CD4-positive, alpha-beta T cell treated with Interleukin-17A for 4 hours (primary cell): ENCODE measurements at places on chromosomes 7 and 10.
A peak's percentile ranks its signal among the peaks of the same experiment; 100 is the strongest.

DNA sequence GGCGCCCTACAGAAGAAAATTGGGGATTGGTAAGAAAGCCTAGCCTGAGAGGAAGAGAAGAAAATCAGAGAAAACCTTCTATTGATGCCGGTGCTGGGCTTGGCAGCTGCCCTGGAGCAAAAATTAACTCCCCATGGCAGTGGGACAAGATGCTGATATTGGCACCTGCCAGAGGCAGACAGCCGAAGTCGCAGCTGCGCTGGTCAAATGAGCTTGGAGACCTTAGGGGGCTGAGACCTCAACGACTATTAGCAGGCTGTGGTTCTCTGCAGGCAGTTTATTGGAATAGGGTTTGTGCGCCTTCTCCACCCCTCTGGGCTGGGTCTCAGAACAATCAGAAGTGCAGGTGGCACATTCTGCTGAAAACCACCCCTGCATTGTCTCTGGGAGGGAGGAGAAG is 213.7 kb downstream of the GFRA1 start:
- no peak for DNase-seq

- no peak for DNase-seq
Observed at GRCh38 chr10:122348512-122348911, 26.0 kb upstream of the PLEKHA1 start.

- DNase-seq, result no peak
Observed at GRCh38 chr7:111987115-111987826, 218.9 kb downstream of the DOCK4 start.

DNA sequence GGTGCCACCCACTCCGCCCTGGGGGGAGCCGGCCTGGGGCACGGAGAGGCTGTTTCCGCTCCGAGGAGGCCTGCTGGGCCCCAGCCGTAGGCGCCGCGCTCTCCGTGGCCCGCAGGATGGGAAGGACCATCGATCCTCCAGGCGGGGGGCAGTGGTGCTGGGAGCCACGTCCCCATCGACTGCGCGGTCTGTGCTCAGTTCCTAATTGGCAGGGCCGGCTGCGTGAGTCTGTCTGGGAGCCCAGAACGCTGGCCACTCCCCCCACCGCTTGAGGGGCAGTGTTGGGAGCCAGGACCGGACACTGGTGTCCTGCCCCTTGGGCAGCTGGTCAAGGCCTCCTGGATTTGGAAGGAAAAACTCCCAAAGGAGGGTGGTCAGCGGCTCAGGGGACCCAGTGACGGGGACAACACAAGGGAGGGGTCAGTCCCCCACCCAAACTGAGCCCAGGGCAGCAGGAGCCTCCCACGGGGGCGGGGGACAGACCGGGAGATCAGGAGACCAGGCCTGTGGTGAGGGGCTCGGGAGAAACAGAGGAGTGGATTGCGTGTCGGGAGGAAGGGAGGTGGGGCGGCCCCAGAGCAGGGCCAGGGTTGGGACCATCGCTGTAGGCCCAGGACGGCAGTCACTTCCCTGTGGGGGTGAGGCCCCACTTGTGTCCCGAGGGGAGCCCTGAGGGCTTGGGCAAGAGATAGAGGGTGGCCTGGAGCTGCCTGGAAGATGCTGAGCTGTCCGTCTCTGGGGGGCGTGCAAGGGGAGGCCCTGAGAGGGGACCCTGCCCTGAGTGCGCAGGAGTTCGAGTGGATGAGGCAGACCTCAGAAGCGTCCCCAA is 89.0 kb downstream of the UNCX start:
- no peak for DNase-seq

DNA sequence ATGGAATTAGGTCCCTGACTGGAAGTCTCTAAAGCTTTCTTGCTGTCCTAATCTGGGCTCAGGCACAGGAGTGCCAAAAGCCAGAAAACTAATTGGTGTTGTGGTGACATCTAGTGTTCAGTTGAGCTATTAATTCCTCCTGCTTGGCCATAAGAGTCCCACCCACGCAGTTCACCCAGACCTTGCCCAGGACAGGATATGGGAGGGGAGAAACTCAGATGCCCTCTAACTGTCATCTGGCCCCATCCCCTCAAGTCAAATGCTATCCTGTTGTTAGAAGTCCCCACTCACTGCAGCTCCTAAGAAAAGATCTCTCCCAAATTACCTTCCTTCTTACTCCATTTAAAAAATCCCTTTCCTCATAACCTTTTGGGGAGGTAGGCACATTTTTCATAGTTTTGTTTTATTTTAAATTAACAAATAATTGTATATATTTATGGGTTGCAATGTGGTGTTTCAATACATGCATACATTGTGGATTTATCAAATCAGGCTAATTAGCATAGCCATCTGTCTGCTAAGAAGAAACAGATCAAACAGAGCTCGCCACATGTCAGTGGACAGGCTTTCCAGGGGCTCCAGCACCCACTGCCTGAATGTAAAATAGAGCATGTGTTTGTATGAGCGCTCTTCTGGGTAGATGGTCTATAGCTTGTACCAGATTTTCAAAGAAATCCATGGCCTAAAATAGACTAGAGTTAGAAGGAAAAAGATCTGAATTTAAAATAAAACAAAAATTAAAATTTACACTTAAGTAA is 84.0 kb downstream of the GSAP start:
- DNase-seq, result peak; percentile 46

DNA sequence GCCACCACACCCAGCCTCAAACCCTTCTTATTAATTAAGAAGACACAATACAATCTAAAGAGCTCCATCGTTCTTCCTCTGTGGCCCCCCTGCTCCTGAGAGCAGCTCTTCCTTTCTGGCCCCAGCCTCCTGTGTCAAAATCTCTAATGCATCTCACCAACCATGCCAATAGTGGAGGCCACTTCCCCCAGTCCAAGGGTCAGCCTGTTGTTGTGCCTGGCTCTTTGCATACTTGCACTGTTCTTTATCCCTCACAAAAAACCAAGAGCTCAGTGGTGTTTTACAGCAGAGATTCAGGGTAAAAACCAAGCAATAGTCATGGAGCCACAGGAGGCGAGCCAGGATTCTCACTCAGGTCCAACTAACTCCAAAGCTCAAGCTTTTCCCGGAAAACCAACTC is 190.2 kb downstream of the GFRA1 start:
- no peak for DNase-seq

DNA sequence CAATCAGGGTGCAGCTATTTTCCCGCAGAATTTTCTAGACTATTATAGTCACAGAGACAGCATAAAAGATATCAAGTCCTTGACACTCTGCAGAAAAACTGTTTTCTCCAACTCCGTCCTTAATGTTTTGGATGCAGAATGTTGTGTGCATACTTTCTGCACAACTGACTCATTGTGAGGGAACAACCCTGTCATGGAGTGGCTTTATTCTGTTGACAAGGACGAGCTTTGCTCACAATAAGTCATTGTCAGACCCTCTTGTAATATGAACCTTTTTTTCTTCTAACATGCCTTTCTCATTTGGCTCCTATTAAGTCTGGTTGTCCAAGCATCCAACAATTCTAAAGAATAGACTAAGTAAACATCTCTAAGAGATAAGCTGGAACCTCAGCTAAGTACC is 17.3 kb downstream of the ABCB4 start:
- no peak for DNase-seq

DNA sequence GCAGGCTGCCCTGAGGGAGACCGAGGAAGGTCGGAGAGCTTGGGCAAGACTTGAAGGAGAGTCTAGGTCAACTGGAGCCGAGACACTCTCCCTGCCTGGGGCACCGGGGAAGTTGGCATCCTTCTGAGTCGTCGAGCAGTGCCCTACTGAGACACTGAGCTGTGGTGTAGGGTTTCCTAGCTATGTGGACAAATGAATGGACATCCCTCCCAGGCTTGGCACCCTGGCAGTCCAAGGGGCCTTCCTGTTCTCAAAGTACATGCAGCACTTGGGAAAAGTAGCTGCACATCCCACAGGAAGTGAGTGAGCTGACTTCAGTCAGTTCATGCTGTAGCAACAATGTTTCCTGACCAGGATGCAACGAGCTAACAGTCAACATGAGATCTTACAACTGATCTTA is 57.2 kb upstream of the INPP5A start:
- DNase-seq, result no peak

DNA sequence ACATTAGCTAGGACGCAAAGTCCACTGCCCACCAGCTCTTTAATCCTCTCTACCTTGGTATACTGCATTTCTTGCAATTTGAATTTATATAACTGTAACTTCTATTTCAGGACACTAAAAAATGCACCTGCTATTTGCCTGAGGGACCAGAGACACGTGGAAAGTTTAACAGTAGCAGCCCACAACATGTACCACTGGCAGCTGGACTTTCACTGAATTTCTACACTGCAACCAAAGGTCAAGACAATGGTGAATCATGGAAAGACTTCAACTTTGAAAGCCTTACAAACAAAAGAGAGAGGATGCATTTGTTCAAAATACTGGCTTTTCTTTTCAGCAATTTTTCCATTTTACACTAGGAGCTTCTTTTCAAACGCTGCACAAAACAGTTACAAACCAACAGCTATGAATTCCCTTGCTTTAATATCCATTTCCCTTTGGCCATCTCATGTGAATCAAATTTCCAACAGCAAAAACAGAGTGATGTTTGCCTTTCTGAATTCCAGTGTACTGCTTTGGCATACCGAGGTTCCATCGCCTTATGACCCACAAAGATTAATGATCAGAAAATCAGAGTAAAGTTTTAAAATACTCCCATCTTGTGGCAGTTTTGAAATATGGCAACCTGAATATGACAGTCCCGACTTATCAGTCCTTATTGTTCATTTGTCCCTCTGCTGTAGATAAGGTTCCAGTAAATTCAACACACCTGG is 29.9 kb upstream of the HNRNPH3 start:
- no peak for DNase-seq

DNA sequence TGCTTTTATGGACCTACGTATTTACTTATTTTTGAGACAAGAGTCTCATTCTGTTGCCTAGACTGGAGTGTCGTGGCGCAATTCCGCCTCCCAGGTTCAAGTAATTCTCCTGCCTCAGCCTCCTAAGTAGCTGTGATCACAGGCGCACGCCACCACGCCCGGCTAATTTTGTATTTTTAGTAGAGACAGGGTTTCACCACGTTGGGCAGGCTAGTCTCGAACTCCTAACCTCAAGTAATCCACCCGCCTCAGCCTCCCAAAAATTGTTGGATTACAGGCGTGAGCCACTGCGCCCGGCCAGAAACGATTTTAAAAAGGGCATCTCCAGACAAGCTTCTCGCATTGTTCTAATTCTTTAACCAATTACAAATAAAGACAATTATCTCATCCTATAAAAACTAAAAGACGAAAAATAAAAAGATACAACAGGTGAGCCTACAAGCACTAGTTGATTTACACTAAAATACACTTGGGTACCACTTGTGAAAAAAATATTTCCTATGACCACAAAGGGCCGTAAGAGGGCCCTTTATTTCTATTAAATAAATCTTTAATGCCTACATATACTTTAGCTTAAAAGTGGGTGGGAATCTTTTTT is 2.4 kb downstream of the TRA2A start:
- no peak for DNase-seq

- no peak for DNase-seq
Observed at GRCh38 chr7:94618126-94618525, 37.8 kb downstream of the SGCE start.

GRCh38 chr10:4131407-4132215 is 346.6 kb upstream of the KLF6 start:
- DNase-seq, result peak; percentile 36

DNA sequence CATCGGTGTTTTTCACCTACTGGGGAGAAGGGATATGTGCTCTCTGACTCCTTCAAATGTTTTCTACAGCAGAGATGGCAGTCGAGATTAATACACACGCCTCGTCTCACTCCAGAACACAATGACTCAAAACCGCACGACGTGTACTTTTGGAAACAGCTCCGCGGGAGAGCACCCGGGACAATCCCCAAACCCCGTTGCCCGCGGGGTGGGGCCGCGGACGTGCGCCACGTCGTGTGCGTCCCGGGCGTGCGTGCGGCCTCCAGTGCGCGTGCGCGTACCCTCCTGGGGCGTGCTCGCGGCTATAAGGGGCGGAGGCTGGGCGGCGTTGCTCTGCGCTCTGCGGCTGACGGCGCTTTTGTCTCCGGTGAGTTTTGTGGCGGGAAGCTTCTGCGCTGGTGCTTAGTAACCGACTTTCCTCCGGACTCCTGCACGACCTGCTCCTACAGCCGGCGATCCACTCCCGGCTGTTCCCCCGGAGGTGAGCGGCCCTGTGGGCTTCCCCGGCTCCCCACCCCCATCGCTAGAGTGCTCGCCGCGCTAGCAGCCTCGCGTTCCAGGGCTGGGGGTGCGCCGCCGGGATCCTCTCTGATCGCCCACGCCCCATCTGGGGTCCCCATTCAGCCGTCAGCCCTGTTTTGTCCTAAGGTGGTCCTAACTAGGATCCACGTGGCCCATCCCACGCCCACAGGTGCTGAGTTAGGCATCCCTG is at the start of gene HILPDA:
HILPDA (plus strand) TSS at position 336 of the 712 bp plus-strand sequence. CDS start 1,391 bp downstream, outside the sequence.
- DNase-seq, result peak; percentile 96

DNA sequence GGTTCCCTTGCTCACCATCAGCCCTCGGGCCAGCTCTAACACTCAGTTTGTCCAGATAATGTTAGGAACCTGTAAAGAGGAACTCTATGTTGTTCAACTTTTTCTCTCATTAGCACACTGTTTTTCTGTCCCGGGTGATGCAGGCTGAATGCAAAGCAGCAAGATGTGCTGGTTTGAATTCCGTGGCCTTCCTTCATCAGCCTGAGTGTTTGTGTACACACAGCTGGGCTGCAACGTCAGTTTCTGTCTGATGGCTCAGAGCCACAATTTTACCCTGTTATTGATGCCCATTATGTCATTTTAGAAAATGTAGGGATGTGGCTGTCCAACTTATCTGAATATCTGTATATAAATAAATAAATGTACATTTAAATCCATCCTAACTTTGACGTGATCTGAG is 152.0 kb downstream of the PLPP4 start:
- DNase-seq, result no peak

DNA sequence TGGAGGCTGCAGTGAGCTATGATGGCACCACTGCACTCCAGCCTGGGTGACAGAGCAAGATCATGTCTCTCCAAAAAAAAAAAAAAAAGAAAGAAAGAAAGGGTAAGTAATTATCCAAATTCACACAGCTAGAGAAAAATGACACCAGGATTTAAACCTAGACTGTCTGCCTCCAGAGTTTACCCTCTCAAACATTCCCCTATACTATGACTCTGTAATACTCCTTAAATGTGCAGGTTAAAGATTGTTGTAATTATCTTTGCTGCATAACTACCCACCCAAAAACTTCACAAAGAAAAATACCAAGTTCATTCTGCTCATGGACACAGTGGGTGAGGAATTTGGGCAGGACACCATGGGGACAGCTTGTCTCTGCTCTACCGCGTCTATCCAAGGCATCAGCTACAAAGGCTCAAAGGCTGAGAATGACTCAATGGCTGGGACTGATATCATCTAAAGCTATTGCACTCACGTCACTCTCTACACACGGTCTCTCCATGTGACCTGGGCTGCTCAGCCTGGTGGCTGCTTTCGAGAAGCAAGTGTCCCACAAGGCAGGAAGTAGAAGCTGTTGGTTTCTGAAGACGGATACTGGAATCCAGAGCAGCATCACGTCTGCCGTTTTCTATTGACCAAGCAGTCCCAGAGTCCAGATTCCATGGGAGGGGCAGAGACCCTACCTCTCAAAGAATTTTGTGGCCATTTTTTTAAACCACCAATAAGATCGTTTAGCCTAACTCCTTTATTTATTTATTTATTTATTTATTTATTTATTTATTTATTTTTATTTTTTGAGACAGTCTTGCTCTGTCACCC is 185.7 kb upstream of the AUTS2 start:
- DNase-seq, result no peak
